ENCODE measurements at places on chromosomes 1 and 21.

DNA sequence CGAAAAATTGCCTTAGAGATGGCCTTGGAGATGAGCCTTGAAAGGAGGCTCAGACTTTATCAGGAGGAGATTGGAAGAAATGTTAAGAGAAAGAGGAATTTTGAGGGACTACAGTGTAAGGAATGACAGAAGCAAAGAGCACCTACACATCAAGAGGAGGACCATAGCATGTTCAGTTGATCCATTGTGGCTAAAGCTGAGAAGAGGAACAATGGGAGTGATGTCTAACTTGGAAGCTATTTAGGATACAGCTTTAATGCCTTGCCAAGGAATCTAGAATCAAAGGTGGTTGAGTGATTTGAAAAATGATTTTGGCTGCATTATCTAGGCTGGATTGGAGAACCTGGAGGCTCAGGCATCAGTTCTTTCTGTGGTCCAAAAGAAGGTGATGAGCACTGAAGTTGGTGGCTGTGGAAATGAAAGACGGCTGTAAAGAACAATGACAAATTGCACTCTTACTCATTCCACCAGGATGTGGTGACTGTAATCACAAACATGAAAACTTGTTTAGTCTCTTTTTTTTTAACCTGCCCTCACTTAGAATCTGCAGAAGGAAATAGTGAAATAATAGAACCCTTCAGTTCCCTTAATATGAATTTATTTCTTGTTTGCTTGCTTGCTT lies 11.3 kb downstream of the FAM20B start:
- peak; percentile 81 for DNase-seq

GRCh38 chr1:151069103-151069486 lies 1.5 kb upstream of the GABPB2 start:
- DNase-seq = no peak

DNA sequence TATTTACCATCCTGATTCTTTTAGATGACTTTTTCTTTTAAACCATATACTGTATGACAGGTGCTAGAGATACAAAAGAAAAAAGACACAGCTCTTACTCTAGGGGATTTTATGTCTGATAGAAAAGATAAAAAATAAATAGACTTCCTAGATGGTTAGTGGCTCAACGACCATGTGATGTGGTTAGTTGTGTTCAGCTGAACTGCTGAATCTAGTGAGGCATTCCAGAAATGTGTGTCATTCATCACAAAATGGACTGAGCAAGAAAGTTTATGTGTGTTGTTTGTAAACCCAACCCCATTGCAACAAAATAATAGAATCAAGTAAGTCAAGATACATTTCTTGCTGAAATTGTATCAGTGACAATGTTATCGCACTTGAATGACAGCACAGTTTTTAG lies 205.8 kb upstream of the LYPLAL1 start:
- no peak for DNase-seq

GRCh38 chr1:209678981-209679539 lies 3.8 kb downstream of the G0S2 start:
- DNase-seq = no peak

GRCh38 chr1:158122833-158123388 lies 57.8 kb upstream of the CD1D start:
- DNase-seq = no peak

DNA sequence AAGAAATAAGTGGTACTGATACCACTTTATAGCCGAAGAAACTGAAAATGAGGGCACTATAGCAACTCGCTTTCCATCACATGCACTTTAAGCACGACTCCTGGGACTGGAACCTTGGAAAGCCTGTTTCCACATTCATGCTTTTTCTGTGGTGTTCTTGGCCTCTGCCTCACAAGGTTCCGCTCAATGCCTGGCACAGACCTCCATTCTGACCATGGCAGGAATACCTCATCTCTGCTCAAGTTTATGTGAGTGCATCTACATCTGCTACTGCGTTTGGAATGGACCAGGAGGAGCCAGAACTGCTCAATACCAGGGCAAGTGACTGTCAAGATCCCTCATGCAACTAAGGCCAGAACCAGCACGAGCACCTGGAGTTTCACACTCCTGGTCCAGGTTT lies 11.6 kb downstream of the NGF start:
- no peak for DNase-seq

- DNase-seq = no peak
These were observed 175.9 kb downstream of the IFI44 start for GRCh38 chr1:78825561-78825960.

DNA sequence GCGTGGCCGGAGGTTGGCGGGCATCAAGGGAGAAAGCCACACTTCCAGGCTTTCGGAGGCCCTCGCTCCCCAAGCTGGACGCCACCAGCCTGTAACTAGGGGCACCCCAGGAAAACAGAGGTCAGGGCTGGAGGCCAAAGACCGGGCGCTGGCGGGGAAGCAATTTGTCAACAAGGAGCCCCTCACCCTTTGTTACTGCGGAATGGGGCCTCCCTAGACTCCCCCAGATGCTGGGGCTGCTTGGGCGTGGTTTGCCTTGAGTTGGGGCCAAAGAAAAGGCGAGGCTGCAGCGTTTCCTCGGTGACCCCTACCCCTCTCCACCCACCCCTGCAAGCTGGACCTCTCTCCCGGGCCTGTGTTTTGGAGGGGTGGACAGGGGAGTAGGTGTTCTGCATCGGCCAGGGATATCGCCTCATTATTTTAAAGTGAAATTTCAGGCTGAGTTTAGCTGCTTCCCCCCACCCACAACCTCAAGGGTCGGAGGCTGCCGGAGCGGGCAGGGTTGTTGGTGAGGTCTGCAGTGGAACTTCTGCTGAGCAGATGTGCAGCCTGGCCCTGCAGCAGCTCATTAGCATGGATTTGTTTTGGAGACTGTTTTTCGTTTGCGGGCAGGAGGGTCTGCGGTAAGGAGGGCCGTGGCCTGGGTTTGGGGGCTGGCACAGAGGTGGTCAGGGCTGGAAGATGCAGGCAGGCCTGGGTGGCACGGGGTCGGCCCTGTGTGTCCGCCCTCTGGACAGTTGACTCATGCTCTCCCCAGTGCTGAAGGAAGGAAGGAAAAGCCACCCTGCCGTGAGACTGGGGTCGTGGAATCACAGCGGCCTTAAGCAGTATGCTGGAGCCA lies 1.5 kb downstream of the NBL1 start:
- DNase-seq = no peak

DNA sequence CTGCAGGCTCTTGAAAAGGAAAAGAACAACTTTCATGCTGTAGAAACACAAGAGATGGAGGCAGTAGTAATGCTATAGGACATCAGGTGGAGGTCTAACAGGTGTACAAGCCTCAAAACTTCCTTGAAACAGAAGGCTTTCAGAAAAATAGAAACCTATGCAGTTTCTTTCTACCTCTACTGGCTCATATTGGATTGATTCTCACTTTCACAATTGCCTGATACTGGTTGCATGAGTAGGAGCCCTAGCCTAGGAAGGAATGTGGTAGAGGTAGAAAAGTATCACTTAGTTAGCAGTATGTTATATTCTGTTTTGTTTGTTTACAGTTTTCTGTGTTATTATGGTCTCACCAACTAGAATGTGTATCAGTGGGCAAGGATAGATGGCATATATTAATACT lies 175.4 kb upstream of the GORAB start:
- no peak for DNase-seq

DNA sequence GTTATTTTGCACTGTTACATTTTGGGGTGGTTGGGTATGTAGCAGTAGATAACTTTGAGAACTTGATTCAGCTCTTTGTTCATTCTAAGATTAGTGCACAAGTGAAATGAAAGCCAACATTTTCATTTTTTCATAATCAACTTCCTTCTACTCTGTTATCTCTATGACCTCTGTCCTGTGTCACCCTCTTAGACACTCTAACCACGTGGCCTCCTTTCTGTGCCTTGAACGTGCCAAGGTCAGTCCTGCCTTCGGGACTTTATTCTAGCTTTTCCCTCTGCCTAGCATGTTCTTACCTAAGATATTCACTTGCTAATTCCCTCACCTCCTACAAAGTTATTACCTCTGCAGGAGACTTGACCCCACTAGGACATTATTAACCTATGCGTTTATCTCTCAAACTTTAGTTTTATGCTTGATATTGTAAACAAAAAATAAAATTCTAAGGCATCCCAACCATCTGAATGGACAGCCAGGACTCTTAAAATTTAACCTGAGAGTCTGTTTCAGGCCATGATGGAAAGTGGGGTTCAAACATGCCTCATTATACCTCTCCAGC lies 19.2 kb upstream of the EDEM3 start:
- DNase-seq = no peak

- no peak for DNase-seq
These were observed 132.2 kb downstream of the ITSN1 start for GRCh38 chr21:33774551-33774950.

DNA sequence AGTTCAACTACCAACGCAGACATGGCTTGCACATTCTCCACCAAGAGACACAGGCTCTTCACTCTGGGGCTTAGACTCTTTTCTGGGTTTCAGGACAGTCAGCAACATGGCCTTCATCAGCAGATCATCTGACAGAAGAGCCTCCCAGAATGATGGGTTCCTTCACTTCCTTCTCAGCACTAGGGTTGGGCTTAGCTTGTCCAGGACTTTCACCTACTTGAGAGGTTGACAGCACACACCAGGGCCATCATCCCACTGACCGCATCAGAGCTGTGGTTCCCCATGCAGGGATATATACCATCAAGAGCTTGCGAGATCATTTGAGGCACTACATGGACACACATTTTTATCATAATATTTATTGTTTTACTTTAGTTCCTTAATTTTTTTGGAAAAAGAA lies 10.4 kb upstream of the NCF2 start:
- no peak for DNase-seq

GRCh38 chr1:200139661-200140250 lies 112.2 kb downstream of the NR5A2 start:
- peak; percentile 65 for DNase-seq

DNA sequence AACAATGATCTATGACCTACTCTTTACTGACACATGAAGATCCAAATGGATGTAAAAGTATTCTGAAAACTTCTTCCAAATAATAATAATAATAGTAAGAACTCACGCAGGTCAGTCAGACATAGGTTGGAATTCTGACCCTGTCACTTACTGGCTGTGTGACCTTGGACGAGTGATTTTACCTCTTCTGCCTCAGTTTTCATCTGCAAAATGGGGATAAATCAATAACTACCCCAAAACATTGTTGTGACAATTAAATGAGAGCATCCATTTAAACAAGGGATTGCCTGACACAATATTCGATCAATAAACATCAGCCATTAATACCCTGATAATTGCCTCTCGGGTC lies 556 bp downstream of the MECR start:
- no peak for DNase-seq

DNA sequence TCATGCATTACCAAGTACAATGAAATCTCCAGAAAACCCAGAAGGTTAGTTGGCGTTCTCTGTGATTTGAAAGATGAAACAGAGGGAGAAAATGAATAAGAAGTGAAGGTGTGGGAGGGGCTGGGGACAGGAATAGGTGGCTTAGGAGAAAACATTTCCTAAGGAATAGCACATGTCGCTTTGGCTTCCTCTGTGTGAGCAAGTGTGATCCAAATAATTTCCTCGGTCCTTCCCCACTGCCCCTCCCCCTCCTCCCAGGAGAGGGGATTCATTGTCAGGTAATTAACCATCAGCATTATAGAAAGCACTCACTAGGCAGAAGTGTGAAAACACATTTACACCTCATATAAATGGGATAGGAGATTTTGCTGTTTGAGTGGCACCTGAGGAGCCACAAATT lies 105.5 kb downstream of the NUF2 start:
- DNase-seq = no peak

- peak; percentile 3 for DNase-seq
These were observed 122.2 kb downstream of the POU2F1 start for GRCh38 chr1:167342846-167343245.

All from activated CD4-positive, alpha-beta T cell treated with anti-CD3 and anti-CD28 coated beads, Interleukin-10, Interleukin-2, amounts not matched to agents 100 ng/mL and 50 ng/mL, durations not matched to agents 16 hours and 8 hours (primary cell).